Hematopoietic multipotent progenitor cell treated with erythropoietin and hydrocortisone succinate and interleukin-3 and kit ligand, for 6 days (in vitro differentiated cells): ENCODE measurements at places on chromosomes 11 and 22.

GRCh38 chr11:31655483-31655882 is 145.9 kb downstream of the ELP4 start:
- DNase-seq = no peak

GRCh38 chr11:111697933-111698371 is 68.2 kb downstream of the PPP2R1B start:
- no peak for DNase-seq

- DNase-seq = peak; percentile 59
Observed at GRCh38 chr22:38176170-38176741, 5.4 kb downstream of the PLA2G6 start.

GRCh38 chr22:38083931-38084631 is at the start of gene SLC16A8:
SLC16A8 (minus strand) TSS chr22:38084184; CDS start chr22:38082873, 1,311 bp downstream.
- no peak for DNase-seq

GRCh38 chr11:30984827-30985226 is 384.7 kb downstream of the DCDC1 start:
- no peak for DNase-seq

- peak; percentile 98 for DNase-seq
Observed at GRCh38 chr22:29951791-29952413, 68.9 kb downstream of the MTMR3 start.

GRCh38 chr11:130086669-130087068 is 17.0 kb downstream of the APLP2 start:
- DNase-seq = no peak

DNA sequence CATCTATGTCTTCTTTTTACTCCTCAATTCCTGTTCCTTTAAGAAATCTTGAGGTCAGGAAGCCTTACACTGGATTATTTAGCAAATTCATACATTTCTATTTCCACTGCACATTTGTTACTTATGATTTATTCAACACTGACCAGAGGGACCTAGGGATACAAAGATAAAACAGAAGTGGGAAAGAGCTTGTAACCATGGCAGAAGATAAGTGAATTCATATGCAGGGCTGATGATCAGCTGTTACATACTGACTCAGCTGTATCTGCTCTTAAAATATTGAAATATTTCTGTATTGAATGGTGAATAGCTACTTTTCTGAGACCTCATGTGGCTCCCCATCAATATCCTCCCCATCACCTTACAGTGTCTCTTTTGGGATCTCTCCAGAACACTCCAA is 25.2 kb downstream of the HORMAD2 start:
- DNase-seq = no peak

GRCh38 chr11:73399159-73399590 is 23.0 kb downstream of the RELT start:
- no peak for DNase-seq

DNA sequence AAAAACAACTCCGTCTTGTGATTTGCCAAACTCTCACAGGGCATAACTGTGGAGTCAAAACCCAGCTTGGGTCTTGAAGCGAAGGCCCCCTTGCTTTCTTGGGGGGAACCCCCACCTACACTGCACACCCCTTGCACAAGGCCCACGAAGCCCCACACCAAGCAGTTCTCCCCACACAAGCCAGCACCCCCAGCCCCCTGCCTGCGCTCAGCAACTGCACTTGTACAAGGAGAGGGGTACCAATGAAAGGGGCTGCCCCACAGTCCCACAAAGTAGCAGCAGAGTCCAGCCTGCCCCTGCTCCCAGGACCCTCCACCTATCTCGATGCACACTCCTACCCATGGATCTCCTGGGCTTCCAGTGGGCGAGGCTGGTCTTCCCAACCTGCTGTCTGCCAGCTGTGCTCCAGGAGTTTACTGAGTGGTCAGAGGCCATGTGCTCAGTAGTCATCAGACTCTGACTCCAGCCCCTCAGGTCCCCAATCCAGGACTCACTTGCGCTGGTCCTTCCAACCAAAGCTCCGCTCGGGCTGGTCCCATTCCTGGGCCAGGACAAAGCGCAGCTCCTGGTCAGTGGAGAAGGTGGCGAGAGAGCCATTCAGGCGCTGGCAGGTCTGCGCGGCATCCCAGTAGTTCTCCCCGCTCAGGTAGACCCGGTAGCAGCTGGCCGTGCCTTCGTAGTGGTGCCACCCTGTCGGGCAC is 57.7 kb downstream of the DGCR2 start:
- DNase-seq = no peak

- DNase-seq = no peak
Observed at GRCh38 chr22:26025626-26026025, 143.6 kb upstream of the SEZ6L start.
